ENCODE measurements at places on chromosomes 13 and 19. TPM values are rescaled to one million over a fixed set of nuclear protein-coding genes. Genes with fewer than 3 reads are reported as not detected.

The GIPR gene
- total RNA-seq, result 2.8 TPM

The ZNF254 gene
- 8.1 TPM for total RNA-seq

The C19orf67 gene
- not detected for total RNA-seq

The COQ8B gene
- 93.3 TPM for total RNA-seq

The SLC17A7 gene
- 0.75 TPM for total RNA-seq

The BRME1 gene
- 0.46 TPM for total RNA-seq

The HSD17B14 gene
- 14.1 TPM for total RNA-seq

The CPB2 gene
- not detected for total RNA-seq

The TARM1 gene
- not detected for total RNA-seq

The HSH2D gene
- total RNA-seq, result not detected

The FOXO1 gene
- total RNA-seq, result 10.6 TPM
